ENCODE measurements at places on chromosomes 1 and 21.
A peak's percentile ranks its signal among the peaks of the same experiment; 100 is the strongest.

DNA sequence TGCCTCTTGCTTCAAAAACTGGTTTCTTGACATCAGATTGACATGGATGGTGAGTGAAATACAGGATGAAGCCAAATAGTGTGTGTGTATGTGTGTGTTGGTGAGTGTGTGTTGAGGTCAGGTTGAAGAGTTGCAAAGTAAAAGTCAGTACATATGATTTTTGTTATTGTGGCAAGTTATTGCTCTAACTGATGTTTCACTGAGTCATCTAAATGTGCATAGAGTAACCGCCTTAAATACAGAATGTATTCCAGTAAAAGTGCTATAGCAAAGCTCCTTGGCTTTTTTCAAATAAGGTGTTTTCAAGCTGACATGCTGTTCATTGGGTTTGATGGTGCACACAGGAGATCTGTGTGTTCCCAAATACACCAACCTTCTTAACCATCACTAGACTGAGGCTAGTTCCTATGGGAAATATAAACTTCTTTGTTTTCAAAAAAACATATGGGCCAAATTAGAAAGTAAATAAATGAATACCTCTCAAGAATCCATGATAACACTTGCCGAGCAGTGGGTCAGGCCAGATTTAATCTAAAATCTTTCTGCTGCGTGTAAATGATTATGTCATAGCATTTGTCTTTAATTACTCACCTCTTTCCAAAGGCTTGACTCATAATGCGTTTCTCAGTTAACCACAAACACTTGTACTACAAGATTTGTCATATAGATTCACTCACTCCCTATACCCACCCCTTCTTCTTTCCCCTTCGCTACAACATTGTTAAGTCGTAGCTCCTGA lies 151.1 kb downstream of the LYPLAL1 start:
- DNase-seq: peak; percentile 95

GRCh38 chr1:246907472-246907871 lies 24.3 kb downstream of the AHCTF1 start:
- peak; percentile 69 for DNase-seq

GRCh38 chr1:89633800-89634625 lies 1.1 kb downstream of the LRRC8C start:
- DNase-seq: peak; percentile 49

GRCh38 chr1:192809307-192810252 lies 741 bp downstream of the RGS2 start:
- DNase-seq: peak; percentile 64

GRCh38 chr1:6198646-6199297 lies 623 bp downstream of the RPL22 start:
- peak; percentile 35 for DNase-seq

- no peak for DNase-seq
Measured at GRCh38 chr1:59276439-59276851, 20.4 kb upstream of the FGGY start.

GRCh38 chr1:173084292-173084691 lies 33.6 kb upstream of the TNFSF18 start:
- peak; percentile 30 for DNase-seq

- DNase-seq: no peak
Measured at GRCh38 chr1:92653605-92654381, 131.1 kb downstream of the EVI5 start.

GRCh38 chr1:211037095-211037494 lies 96.9 kb downstream of the KCNH1 start:
- DNase-seq: peak; percentile 99

DNA sequence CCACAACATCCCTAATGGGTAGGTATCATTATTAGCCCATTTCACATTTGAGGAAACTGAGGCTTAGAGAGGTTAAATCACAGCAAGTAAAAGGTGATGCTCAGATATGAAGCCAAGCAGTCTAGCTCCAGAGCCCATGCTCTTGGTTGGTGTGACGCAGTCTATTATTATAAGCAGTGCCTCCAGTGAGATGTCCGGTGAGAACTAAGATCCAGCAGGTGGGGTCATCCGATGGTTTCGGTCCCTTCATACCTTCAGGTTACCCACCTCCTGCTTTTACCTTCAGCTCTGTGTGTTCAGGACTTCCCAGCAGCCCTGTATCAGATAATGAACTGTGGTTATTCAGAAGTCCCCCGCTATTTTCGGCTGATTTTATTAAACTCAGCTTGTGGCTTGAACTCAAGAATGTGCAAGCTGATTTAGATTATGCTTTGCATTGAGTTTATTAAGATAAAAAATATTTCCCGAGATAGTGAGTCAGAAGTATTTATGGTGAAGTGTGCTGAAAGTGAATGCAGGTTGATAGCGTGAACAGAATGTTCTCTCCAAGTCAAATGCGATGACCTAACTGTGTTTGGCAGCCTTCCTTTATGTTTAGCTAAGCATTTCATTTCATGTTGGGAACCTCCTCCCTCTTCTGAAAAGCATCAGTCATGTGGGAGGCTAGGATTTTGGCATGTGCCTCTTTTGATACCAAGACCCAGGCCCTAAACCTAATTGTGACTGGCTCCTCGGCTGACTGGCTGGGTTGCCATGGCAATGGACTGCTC lies 160.9 kb upstream of the UBE2U start:
- peak; percentile 92 for DNase-seq

- no peak for DNase-seq
Measured at GRCh38 chr1:166169182-166169581, 2.4 kb upstream of the FAM78B start.

- DNase-seq: peak; percentile 50
Measured at GRCh38 chr1:55694310-55694801, 479.2 kb upstream of the USP24 start.

DNA sequence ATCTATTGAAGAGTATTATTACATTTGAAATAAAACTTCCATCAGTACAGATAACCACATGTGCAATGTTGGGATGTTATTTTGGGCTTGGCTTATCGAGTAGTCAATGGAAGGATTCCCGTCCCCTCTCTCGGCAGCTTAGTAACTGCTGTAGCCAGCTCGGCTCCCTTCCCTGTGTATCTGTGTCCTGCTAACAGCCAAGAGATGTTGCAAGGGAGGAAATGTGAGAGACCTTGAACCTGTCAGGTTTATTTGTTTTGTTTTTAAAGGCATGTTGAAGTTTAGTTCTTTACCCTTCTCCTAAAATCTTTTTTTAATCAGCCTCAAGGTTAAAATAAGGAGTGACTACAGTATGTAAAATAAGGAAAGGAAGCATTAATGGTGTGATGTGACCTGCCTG lies 13.6 kb upstream of the TARS2 start:
- DNase-seq: no peak

DNA sequence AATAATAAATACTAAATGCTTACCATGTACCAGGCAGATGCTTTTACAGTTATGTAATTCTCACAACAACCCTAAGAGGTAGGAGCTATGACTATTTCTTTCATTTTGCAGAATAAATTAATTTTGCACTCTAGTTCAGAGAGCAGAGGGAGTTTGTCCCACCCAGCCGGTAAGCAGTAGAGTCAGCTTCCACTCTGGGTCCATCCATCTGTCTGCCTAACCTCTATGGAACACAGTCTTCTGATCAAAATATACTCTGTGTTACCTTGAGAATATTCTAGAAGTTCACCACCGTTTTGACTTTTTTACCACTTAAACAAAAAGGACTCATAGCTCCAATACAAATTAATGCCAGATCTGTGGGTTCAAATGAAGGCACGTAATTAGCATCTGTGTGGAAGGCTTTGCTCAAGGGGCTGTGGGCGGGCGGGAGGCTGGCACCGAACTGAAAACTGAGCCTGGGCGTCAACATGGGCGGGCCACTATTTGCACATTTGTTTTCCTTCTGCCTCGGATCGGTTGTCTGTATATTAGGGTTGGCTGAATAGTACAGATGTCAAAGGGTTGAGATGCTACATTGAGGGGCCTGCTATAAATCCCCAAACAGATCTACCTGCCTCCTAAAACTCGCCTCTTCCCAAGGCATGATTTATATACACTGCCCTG lies 33.1 kb upstream of the LMO4 start:
- no peak for DNase-seq

DNA sequence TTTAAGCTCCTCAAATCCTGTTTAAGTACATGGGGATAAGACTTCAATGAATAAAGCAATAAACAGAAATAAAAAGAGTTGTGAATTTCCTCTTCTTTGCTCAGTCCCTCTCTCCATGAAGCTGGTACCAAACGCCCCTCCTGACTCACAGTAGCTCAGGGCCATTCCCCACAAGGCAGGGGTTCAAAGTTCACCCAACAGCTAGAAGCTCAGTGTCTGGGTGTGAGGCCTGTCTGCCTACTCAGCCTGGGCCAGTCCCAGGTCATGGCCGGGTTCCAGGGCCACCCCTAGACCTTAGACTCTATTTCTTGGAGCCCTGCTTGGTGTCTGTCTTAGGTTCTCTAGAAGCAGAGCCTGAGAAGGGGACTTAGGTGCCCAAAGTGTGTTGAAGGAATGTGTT lies 251.5 kb downstream of the GRIK3 start:
- DNase-seq: no peak

Measured in EH (cell line).